Stimulated activated CD8-positive, alpha-beta memory T cell treated with anti-CD3 and anti-CD28 coated beads, Interleukin-12 subunit alpha, Interleukin-12 subunit beta, amount 100 ng/mL, for 4 hours (primary cell): ENCODE measurements at places on chromosomes 2 and 18.

DNA sequence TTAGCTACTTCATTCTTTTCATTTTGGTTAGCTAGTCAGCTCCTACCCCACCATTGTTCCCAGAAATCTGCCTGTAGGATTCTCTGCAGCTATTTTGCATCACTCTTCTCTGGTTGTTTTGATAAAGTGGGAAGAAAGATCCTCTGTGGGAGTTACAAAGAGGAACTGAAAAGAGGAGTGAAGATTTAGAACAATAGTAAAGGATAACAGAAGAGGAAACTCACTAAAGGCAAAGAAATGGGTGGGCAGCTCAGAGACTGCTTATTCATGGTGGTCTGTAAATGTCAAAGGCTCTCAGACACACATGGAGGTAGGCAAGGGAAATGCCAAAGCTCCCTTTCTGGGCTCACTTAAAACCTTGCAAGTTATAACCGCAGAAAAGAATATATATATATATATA is 17.2 kb upstream of the CD207 start:
- no peak for DNase-seq

DNA sequence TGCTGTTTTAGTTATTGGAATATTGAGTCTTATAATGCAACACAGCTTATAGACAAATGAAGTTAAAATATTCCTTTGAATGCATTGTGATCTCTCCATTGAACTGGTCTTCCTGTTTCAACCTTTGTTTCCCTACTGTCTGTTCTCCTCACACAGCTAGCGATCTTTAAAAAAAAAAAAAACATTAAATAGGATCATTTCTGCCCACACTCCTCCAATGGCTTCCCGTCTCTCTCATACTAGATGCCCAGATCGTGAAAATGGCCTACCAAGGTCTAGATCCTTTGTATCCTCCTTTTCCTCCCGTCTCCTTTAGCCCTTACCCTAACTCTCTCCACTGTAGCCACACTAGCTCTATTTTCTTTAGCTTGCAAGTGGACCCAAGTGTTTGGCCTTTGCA is 2.4 kb downstream of the FAM171B start:
- no peak for DNase-seq

DNA sequence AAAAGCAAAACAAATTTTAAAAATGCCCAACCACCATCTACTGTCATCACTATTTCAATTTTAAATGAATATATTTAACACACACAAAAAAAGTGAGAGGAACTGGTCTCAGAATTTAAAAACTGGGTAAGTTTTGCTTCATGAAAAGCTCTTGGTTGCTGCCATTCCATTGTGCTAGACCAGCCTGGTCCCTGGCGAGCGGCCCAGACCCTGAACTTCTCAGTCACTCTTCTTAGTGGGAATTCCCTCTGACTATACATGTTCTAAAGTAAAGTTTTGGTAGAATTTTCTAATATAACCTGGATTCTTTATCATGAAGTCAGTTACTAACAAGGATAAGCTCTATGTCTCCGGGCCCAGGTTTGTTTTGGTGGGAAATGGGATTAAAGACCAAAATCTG is 34.8 kb upstream of the TMEM177 start:
- no peak for DNase-seq

DNA sequence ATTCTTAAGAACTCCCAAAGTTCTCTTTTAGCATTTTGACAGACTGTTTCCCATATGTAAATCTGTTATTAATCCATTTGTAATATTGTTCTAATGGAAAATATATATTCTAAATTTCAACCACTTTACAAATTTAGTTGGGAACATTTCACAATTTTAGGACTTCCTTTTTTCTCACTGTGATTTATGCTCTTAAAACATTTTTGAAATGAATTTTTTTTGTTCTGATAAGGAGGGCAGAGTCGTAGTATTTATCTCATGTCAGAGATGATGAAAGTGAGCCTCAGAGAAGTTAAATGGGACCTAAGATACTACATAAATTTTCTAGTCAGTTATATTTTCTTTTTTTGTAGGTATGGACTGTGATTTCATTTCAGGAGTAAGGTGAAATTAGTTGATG is 26.6 kb downstream of the RASGRP3 start:
- DNase-seq: no peak

- no peak for DNase-seq
Observed at GRCh38 chr2:210961249-210961648, 404.9 kb downstream of the CPS1 start.

- no peak for DNase-seq
Observed at GRCh38 chr2:257429-257828, 6.4 kb downstream of the SH3YL1 start.

GRCh38 chr18:44834867-44835469 is 154.3 kb downstream of the SETBP1 start:
- no peak for DNase-seq

DNA sequence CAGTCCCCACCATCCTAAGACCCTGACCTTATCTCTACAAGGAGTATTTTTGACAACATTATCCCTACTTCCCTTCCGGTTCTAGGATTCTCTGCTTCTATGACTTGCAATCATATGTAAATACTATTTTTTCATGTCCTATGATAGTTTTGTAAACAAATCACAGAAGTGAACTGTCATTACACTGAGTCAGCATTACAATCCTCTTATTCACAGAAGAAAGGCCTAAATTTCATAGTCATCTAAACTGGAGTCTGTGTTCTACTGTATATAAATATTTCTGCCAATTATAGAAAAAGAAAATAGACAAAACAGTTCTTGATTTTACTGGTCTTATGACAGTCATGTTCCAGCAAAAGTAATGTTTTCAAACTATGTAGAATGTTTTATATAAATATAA is 265.1 kb downstream of the NCKAP5 start:
- no peak for DNase-seq

- no peak for DNase-seq
Observed at GRCh38 chr2:67237288-67237687, 159.8 kb upstream of the ETAA1 start.

DNA sequence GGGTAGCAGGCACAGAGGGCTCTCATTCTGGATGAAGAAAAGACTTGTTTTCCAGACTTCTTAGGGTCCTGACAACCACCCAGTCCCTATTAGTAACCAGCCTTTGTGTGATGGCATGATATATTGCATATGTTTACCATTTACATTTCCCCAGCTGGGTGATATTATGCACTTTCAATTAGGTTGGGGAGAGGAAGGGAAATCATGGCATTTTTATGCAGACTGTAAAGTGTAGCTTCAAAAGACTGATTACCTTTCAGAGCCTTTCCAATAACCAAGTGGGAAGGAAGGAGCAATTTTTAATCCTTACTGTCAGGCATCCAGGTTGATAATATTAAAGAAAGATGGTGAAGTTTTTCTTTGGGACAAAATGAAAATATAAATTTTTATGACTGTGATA is 240.8 kb upstream of the NRP2 start:
- DNase-seq: no peak

GRCh38 chr2:220787251-220787650 is 784.9 kb downstream of the EPHA4 start:
- DNase-seq: no peak

GRCh38 chr2:219844401-219845091 is 217.1 kb downstream of the SLC4A3 start:
- no peak for DNase-seq

DNA sequence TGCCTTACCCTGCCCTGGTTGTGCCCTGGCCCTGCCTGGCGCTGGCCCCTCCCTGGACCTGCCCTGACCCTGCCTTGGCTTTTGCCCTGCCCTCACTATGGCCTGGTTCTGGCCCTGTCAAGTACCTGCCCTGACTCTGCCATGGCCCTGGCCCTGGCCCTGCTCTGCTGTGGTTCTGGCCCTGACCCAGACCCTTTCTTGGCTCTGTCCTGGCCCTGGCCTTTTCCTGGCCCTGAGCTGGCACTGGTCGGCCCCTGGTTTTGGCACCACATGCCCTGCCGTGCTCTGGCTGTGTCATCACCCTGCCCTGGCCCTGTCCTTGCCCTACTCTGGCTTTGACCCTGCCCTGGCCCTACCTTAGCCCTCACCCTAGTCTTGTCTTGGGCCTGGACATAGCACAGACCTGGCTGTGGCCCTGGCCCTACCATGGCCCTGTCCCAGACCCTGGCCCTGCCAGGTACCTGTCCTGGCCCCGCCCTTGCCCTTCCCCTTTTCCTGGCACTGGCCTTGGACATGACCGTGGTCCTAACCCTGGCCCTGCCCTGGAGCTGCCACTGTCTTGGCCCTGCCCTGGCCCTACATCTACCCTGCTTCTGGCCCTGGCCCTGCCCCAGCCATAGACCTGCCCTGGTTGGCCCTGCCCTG is 4.8 kb upstream of the ANKRD62 start:
- DNase-seq: no peak

DNA sequence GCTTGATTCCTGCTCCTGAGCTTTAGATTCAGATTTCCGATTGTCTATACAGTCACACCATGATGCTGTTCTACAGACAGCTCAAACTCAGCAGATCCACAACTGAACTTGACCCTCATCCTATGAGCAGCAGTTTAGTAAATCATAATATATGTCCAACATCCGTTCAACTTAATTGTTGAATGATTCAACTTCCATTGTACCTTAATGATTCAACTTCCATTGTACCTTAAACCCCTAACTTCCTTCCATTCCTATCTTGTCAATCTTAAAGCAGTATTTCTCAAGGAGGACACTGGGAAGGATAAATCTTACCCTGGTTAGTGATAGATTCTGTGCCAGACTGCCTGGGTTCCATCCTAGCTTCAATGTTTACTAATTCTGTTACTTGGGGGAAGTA is 60.1 kb downstream of the PIGN start:
- no peak for DNase-seq

GRCh38 chr18:1014951-1015624 is 110.4 kb downstream of the ADCYAP1 start:
- DNase-seq: no peak

DNA sequence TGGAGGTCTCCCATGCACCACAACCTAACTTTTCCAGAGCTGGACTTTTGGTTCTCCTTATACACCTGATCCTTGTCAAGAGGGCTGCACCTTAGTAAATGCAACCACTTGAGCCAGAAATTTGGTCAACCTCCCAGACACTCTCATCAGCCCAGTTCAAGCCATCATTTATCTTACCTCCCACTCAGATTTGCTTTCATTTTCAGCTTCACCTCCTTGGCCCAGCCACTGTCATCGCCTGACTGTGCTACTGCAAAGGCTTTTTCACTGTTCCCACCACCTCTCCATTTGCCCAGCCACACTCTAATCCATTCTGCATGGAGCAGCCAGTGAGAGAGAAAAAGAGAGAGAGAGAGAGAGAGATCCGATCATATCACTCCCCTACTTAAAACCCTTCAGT is 112.4 kb upstream of the DDX18 start:
- DNase-seq: no peak
